Activated T-helper 1 cell treated with anti-CD3 and anti-CD28 coated beads, Interleukin-12 subunit alpha, Interleukin-12 subunit beta, Interleukin-2, Interleukin-4 antibody, amounts not matched to agents 30 ng/mL and 10 ng/mL and 1 ng/mL, durations not matched to agents 14 hours and 24 hours and 36 hours (primary cell): ENCODE measurements at places on chromosomes 1 and 21.

GRCh38 chr1:178727014-178727895 lies 2.2 kb downstream of the RALGPS2 start:
- no peak for DNase-seq

DNA sequence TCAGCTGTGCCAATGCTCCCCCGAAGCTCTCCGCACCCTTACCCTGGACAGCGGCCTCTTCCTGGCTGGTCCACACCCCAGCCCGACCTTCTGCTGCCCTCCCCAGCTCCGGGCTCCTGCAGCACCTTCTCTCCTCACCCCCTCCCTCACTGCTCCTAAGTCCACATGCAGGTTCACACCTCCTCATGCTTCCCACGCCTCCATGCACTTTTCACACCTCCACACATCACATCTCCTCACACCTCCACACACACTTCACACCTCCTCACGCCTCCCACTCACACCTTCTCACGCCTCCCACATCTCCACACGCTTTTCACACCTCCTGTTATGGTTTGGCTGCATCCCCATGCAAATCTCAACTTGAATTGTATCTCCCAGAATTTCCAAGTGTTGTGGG lies 18.9 kb downstream of the GPR137B start:
- no peak for DNase-seq

- DNase-seq = no peak
Measured at GRCh38 chr1:67666636-67667035, 18.4 kb upstream of the GADD45A start.

- DNase-seq = no peak
Measured at GRCh38 chr1:112059679-112060078, 70.2 kb upstream of the KCND3 start.

DNA sequence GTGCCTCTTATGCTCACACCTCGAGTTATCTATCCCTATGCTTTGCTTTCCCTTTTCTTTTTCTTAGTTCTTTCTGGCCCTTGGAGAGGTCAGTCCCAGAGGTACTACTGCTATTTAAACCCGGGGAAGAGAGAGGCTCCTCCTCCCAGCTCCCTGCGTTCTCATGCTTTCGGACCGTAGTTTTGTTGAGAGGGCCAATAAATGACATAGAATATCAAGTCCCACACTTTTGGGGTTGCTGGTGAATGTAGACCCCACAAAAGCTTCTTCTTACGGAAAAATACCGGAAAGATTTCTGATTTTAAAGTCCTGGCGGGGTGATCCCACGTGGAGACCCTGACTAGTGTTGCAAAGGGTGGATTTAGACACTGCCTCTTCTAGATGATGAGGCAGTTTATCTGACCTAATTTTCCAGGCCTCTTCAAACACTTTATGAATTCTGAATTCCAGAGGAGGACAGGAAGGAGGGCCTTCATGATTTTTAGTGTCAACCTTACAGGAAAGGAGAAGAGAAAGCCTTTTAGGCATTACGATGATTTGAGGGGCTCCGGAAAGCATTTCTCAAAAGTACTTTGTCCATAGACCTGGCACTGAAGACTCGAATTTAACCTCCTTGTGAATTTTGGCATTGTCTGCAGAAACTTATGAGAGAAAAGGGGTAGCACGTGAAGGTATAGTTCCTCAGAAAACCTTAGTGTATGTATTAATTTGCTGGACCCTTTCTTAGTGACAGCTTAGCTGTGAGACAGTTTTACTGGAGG lies 694 bp downstream of the TMEM167B start:
- no peak for DNase-seq
